ENCODE measurements at places on chromosomes 13 and 19. TPM values are rescaled to one million over a fixed set of nuclear protein-coding genes. Genes with fewer than 3 reads are reported as not detected.

Gene CGB2
- total RNA-seq, result not detected

Gene ZNF791
- 23.3 TPM for total RNA-seq

Gene PLIN5
- 45.4 TPM for total RNA-seq

DNA sequence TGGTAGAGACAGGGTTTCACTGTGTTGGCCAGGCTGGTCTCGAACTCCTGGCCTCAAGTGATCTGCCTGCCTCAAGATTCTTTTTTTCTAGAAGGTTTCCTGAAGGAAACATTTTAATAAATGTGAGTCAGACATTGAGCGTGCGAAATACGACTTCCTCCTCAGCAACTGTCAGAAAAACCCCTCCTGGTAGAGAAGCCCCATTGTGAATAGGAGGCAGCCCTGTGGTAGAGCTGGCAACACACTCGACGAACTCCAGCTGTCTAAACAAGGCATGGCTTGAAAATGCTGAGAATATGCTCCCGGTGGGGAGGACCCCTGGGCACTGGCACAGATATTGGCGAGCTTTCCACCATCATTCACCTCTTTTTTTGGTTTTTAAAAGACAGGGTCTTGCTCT is 9.8 kb downstream of the ZNF333 start:
- no peak for DNase-seq

GRCh38 chr19:5091018-5091683 is 122.2 kb downstream of the KDM4B start:
- no peak for DNase-seq

- DNase-seq, result no peak
Measured at GRCh38 chr19:16301999-16302694, 22.5 kb upstream of the KLF2 start.

GRCh38 chr19:36838784-36839324 is 667 bp upstream of the ZNF790 start:
- no peak for DNase-seq

- no peak for DNase-seq
Measured at GRCh38 chr13:48723168-48723567, 69.4 kb downstream of the CYSLTR2 start.

DNA sequence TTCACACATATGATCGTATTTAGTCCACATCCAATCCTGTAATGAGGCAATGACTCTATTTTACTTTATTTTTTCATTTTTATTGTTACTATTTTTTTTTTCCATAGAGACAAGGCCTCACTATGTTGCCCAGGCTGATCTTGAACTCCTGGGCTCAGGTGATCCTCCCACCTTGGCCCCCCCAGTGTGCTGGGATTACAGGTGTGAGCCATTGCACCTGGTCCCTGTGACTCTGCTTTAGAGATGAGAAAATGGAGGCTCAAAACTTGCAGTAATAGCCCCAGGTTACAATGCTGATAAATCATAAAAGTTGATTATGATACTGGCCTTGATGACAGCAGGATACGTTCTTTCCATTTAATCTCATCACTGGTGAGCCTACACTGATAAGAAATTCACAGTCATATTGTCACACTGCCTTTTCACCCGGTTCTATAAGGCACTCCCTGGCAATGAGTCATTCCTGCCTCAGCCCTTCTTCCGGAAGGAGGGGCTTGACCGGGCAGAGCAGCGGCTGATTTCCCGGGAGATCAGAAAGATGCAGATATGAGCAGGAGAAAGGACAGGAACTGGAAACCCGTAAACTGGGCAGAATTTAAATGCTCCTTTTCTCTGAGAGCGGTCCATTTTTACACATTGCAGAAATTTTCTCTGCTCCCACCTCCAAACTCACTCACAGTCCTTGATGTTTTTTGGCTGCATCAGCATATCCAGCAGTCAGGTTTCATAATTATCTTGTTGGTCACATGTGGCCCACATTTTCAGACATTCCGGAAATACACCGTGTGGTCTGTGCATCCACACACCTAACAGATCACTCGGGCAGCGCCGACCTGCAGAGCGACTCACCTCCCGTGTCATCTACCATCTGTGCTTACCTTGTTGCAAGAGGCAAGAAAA is 616.4 kb downstream of the EFNB2 start:
- DNase-seq, result no peak

- DNase-seq, result no peak
Measured at GRCh38 chr13:111665691-111666095, 345.3 kb downstream of the TEX29 start.
